ENCODE measurements at places on chromosomes 4 and X.

DNA sequence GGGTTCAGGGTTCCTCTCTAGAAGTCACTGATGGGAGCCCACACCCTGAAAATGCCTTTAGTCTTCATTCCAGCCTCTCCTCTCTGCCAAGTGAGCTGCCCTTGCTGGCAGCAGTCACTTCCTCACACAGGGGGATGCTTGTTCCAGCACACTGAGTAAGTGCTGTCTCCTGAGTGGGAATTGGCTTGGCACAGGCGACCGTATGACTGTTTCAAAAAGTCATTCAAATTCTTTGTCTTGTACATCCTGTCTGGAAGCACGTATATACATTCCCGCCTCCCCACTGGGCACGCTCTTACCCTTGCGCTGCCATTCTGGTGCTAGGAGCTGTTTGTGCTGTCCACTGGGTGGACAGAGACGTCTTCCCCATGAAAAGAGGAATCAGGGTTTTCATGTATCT, 40.2 kb upstream of the CD99 start:
- DNase-seq, result no peak

- no peak for DNase-seq
These were observed 25.7 kb downstream of the AFF1 start for GRCh38 chr4:86960557-86960961.

- DNase-seq, result no peak
These were observed 31.4 kb upstream of the SLC25A31 start for GRCh38 chr4:127698789-127699200.

GRCh38 chr4:117610706-117611308, 423.5 kb upstream of the NDST3 start:
- no peak for DNase-seq

GRCh38 chr4:126572264-126572663, 1060.5 kb upstream of the INTU start:
- no peak for DNase-seq

DNA sequence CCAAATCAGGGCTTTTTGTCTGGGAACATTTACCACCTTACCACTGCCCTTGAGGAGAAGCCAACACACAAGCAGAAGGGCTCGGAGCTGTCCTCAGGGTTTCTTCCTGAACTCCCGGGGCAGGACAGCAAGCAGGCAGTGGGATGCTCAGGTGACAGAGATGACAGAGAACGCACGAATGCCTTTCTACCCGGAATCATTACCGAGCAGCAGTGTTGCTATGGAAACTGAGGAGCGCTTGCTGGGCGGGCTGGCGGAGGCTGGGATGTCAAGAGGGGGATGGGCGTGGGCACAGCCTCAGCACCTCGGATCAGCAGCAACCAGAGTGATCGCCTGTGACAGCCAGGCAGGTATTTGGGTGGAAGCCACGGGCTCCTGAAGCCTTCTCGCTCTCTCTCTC, 17.8 kb downstream of the SSR4 start:
- no peak for DNase-seq

DNA sequence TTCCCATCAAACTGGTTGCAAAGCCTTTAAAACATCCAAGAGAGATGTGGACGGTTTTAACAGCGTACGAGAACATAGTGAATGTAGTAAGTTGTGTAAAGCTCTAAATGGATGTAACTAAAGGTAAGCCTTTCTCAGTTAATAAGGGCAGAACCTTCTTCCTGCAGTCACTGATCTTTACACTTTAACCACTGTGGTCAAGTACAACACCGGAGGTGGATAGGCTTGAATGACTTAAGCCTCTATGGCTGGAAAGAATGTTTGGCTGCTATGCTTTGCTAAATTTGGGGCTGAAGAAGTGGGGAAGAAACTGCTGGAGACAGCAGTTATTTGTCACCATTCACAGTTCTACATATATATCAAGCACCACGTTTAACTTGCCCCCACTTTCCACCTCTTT, 285.1 kb upstream of the FMR1 start:
- DNase-seq, result no peak

- no peak for DNase-seq
These were observed 336.1 kb upstream of the PABPC4L start for GRCh38 chr4:134537701-134538100.

GRCh38 chr4:123976285-123976684, 579.7 kb downstream of the SPRY1 start:
- DNase-seq, result no peak

DNA sequence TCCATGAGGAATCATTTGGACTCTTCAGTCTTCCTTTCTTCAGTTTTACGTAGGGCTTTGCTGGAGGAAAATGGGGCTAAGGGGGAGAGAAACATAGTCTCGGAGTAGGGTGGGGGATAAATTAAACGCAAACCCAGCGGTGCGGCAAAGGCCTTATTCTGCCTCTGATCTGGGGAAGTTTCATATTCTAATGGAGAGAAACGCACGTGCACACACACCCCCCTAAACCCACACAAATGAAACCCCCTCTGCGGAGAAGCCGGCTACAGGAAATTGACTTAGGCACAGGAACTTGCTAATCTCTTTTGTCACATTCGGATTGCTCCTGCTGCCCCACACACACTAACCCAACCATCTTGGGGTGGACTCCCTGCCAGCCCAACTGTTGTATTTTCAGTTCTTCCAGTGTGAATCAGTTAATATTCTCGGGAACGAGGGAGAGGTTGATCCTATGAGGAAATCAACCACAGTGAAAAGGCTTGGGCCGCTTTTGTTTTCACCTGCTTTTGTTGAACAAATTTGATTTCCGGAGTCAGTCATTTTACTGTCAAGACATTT, at the start of gene RHOH:
Gene RHOH, plus strand, starts transcription at position 308 of the 558 bp plus-strand sequence. CDS start 46,356 bp downstream, outside the sequence.
- peak; percentile 26 for DNase-seq

- no peak for DNase-seq
These were observed 279.9 kb downstream of the ASMT start for GRCh38 chrX:1894740-1895139.

DNA sequence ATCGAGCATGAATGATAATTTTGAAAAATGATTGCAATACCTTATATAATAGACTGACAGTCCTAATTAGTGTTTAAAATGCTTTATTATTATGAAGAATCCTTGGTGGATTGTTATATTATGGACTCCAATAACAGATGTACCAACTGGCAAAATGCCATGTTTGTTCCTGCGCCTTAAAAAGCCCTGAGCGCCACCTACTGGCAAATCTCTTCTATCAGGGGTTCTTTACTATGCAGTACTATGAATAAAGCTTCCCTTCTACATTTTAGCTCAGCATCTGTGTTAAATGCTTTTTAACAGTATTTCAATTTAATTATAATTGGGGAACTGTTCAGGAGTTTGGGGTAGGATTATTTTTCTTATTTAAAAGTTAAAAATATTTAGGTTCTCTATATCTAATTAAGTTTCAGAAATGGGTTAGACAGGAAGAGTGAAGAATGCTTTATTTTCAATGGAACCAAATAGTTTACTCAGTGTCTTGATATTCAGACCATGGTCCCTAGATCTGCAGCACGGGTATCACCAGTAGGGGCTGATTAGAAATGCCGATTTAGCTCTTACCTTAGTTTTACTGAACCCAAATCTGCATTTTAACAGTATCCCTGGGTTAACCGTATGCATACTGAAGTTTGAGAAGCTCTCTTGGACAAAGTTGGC, 20.0 kb downstream of the CFAP97 start:
- peak; percentile 32 for DNase-seq

GRCh38 chr4:159925770-159926169, 822.9 kb downstream of the RAPGEF2 start:
- no peak for DNase-seq
